Tracheal epithelial cell (primary cell): ENCODE measurements at places on chromosomes 2 and 18. TPM values are rescaled to one million over a fixed set of nuclear protein-coding genes. Genes with fewer than 3 reads are reported as not detected.

Gene UGT1A8
- total RNA-seq = under 0.01 and 0.43 TPM in 2 replicates

Gene CFAP53
- total RNA-seq = under 0.01 and 0.48 TPM in 2 replicates

Gene PREPL
- 19.0 and 29.8 TPM in 2 replicates for total RNA-seq

Gene MC2R
- not detected in 2 replicates for total RNA-seq
